Tibial nerve (tissue), 4 donors: ENCODE measurements at places on chromosomes 1 and 21.

GRCh38 chr1:55447488-55447887, 232.3 kb upstream of the USP24 start:
- DNase-seq = no peak

GRCh38 chr1:112458756-112459155, 50.0 kb upstream of the WNT2B start:
- no peak for DNase-seq

DNA sequence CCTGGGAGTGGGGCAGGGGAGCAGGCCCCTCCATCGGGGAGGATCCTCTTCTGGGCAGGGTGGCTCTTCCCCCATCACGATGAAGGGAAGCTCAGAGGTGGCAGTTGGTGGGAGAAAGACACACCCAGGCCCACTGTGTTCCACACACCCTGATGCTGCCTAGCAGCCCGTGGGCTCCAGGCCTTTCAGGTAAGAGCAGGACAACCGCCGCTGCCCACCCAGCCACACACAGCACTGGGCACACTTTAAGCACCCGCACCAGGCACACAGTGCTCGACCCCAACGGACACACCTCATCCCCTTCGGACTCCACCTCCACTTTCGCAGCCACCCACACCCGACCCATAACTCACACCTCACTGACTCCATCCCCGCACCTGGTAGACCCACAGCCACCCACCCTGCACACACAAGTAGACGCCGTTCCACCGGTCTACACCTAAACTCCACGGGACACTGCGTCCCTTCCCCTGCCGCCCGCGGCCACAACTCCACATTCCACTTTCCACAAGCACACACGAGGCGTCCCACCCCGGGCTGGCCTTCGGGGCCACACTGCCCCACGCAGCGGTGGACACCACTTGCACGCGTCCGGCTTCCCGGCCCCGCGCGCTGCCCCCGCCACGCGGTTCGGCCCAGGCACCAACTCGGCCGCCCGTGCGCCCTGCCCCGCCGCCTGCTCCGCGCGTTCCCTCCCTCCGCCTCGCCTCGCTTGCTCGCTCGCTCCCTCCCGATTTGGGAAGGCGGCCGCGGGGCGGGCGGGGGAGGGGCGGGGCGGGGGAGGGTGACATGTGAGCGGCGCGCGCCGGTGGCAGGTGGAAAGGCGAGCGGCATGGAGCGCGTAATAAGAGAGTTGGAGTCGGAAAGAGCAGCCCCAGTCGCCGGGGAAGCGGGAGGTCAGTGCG, at the start of gene KCNQ4:
Gene KCNQ4 (plus strand): TSS at position 787 of the 905 bp plus-strand sequence. CDS start 307 bp downstream, outside the sequence.
- DNase-seq = no peak

GRCh38 chr1:90074970-90075391, 80.1 kb downstream of the ZNF326 start:
- no peak for DNase-seq

- DNase-seq = no peak
Observed at GRCh38 chr1:84782881-84783280, 92.6 kb upstream of the SSX2IP start.

- DNase-seq = no peak
Observed at GRCh38 chr1:102872526-102872925, 235.8 kb downstream of the COL11A1 start.

DNA sequence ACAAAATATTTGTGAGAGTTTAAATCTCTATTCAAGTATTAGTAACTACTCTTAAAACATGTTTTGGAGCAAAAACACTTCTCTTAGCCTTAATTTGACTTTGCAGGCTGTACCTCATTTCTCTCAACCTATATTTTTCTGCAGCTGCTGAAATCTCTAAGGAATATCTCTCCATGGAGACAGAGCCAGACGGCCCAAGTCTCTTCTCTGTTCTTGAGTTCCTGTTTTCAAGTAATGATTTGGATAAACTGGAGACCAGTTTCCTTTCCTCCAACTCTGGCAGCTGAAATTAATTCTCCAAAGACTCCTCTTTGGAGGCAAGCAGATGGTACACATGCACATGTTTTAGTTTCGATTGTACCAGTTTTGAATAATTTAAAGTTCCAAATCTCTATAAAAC, 659.7 kb upstream of the NEGR1 start:
- DNase-seq = no peak

DNA sequence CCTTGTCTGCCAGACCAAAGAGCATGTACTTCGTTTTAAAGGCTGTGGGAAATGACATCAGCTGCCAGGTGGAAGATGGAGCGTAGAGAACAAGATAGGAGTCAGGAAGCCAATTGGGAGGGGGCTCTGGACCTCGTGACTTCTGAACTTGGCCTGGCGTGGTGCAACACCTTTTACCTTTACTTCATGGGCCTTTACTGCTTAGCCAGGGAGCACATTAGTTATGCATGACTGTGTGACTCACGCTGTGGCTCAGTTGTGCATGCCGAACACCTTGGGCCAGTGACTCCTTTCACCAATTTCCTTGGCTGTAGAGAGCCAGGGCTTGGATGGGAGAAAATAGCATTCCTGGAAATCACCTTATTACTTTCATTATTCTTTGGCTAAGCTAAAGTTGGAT, 7.2 kb downstream of the XCL1 start:
- DNase-seq = no peak

- DNase-seq = no peak
Observed at GRCh38 chr1:192905049-192905448, 96.2 kb downstream of the RGS2 start.

DNA sequence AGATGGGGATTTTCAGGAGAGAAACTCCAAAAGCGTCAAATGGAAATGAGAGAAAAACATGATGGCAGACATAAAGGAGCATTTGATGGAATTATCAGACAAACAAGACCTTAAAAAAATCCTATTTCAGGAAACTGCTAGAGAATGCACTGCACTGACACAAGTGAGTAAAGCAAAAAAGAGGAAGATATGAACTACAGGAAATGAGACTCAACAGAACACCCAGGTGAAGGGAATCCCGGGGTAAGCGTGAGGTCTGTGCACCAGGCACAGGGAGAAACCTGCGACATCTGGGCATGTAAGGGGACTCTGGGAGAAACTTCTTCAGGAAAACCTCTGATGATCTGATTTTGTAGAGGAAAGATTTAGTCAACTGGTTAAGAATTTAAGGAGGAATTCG, 2.8 kb downstream of the TARBP1 start:
- no peak for DNase-seq

DNA sequence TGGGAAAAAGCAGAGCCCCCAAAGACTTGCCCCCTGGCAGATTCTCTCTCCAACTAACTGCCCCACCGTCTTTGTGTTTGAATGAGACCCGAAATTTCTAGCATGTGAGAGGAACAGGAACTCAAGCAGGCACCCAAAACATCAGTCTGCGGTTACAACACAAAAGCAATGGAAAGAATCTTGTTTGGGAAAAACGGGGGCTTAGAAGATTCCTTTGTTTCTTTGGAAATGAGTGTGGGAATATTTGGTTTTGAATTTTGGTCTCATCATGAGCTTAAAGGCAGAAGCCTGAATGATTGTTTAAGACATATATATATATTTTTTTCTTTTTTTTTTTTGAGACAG, 188.9 kb upstream of the TMEM51 start:
- no peak for DNase-seq

- no peak for DNase-seq
Observed at GRCh38 chr1:56411484-56412180, 167.7 kb downstream of the PLPP3 start.

- no peak for DNase-seq
Observed at GRCh38 chr1:55375617-55376258, 160.6 kb upstream of the USP24 start.

DNA sequence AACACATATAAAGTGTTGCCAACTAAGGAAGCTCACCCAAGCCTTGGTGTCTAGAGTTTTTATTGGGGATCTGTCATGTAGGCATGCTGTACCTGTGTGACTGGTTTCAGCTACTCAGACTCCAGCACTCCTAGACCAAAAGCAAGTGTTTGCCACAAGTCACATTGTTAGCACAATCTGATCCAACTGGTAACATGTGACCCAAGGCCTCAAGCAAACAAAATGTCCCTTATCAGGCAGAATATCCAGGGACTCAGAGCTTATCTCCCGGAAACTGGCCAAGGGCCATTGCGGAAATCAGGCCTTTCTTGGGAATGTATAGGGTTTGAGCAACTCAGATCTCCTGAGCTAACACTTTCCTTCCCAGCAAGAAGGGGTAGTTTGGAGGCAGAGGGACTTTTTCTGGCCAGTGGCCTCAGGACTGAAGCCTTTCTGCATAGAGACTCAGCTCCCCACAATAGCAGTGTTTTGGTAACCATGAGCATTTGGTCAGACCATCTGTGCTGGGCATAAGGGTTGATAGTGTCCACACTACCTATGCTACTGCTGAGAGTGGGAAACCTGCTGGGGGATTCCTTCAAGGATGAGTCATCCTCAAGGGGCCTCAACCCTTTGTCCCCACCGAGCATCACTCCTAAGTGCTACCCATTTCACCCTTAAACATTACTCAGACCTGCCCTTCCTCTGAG, 29.6 kb downstream of the NHLH2 start:
- no peak for DNase-seq

GRCh38 chr1:150516050-150516591, 569 bp downstream of the FALEC start:
- no peak for DNase-seq

GRCh38 chr1:14852291-14852690, 253.8 kb downstream of the KAZN start:
- no peak for DNase-seq

- no peak for DNase-seq
Observed at GRCh38 chr1:235642011-235642942, 7.3 kb downstream of the GNG4 start.

GRCh38 chr1:36024847-36025246, 59.0 kb upstream of the TEKT2 start:
- DNase-seq = no peak

DNA sequence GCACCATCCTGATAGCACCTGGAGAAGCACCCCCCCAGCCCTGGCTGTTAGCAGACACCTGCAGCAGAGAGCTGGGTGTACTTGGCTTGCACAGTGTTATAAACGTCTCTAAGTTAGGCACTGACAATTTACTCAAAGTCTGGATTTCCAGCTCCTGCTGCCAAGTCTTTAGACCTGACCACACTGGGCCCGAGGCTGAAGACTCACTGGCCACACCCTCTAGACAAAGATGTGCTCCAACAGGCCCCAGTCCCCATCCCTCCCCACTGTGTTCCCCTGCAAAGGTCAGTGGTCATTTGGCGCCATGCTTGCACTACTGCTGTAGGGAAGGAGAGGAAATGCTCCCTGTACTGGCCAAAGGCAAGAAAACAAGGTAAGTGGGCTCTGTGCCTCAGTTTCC, 31.1 kb downstream of the PADI6 start:
- no peak for DNase-seq

DNA sequence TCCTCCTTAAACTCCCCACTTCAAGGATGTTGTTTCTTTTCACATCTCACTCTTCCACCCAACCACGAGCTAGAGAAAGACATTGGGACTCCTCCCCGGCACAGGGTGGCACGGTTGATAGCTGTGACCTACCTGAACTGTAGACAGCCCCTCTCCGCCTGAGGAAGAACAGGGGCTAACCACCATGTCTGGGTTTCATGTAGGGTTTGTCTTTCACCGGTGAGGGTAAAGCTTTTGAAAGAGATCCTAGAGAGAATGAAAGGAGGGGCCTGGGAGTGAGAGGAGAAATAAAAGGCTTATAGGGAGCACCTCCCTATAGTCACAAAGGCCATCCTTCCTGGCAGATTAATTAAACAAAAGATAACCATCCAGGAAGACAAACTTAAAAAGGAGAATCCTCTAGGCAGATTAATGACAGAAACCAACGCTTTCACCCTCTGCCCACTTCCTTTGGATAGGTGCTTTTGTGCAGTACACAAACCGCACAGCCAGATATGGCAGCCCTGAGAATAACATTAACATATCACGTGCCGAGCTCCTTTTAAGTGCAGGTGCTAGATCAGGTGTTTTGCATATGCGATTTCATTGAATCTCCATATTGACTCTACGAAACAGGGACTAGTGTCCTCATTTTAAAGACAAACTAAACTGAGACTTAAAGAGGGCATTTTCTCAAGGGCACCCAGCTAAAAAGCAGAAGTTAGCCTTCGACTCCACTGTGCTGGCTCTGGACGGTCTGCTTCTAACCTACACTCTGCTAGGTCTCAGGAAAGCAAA, 178.1 kb upstream of the RUNX1 start:
- no peak for DNase-seq

DNA sequence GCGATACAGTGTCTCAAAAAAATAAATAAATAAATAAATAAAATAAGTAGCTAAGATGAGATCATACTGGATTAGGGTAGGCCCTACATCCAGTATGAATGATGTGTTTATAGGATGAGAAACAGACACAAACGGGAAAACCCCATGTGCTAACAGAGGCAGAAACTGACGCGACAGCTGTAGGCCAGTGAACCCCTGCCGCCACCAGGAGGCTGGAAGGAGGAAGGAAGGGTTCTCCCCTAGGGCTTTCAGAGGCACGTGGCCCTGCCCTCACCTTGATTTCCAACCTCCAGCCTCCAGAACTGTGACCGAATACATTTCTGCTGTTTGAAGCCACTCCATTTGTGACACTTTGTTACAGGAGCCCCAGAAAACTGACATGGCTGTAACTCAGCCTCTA, 38.5 kb downstream of the CHD5 start:
- no peak for DNase-seq

DNA sequence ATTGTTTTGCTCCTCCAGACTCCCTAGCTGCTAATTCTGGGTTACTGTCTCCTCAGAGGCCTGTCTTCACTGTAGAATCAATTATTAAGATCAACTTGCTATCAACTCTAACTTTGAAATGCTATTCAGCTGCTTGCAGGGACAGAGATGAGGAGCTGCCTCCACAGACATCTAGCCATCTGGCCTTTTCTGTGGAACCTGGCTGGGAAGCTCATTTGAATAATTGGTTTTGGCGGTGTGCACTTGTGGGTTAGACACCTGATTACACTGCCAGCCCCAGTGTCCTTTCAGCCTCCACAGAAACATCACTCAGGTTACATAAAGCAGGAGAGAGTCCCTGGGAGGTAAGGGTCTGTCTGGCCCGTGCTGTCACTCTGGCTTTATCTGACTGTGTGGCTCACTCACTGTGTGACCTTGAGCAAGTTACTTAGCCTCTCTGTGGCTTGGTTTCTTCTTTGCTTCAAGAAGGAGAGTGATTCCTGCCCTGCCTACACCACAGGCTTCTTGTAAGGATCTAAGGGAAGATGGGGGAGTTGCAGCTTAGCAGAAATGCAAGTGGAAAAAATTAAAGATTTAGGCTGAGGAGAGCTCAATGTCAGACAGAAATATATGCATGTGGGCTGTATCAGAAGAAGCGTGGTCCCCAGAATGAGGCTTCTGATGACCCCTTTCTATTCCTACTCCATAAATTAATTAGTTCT, 131.6 kb downstream of the BEND5 start:
- DNase-seq = no peak

DNA sequence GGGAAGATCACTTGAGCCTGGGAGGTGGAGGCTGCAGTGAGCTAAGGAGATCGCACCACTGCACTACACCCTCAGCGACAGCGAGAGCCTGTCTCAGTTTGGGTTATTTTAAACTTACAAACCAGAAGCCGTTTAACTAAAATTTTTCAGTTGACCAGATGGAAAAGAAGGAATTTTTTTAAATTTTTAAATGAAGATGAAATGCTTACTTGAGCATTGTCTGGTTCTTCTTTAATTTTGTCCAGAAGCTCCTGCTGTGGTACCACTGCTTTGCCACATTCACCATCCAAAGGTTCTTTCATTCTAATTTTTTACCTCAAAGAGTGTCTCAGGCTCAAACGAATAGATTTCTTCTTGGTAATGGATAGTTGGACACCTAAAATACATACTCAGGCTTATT, 1.4 kb downstream of the ZMYM6 start:
- DNase-seq = no peak

- no peak for DNase-seq
Observed at GRCh38 chr1:54408147-54409066, 2.2 kb upstream of the SSBP3 start.
